ENCODE measurements at places on chromosomes 2 and 18. TPM values are rescaled to one million over a fixed set of nuclear protein-coding genes. Genes with fewer than 3 reads are reported as not detected.

MC4R gene
- total RNA-seq, result 0.54 TPM

CNTNAP5 gene
- total RNA-seq, result 49.7 TPM

COLEC12 gene
- total RNA-seq, result 25.3 TPM

DNA sequence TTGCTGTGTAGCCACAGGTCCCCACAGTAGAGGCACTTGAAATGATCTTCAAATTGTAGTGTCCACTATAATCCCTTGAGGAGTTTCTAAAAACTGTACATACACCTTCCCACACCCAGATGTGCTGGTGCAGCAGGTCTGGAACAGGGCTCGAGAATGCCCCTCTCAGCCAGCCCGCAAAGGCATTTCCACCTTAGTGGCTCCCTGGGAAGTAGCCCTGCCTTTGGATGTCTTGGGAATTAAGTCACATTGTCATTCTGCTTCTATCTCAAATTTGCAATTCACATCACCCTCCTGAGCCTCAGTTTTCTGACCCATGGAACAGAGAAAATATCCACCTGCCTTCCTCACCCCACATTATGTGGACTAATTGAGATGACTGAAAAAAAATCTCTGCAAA lies 44.3 kb upstream of the TCF7L1 start:
- DNase-seq, result no peak

- DNase-seq, result no peak
Measured at GRCh38 chr18:38318416-38318815, 752.8 kb upstream of the CELF4 start.
